ENCODE measurements at places on chromosomes 5 and 9.

GRCh38 chr9:14923701-14924100 is 13.5 kb upstream of the FREM1 start:
- DNase-seq = no peak

DNA sequence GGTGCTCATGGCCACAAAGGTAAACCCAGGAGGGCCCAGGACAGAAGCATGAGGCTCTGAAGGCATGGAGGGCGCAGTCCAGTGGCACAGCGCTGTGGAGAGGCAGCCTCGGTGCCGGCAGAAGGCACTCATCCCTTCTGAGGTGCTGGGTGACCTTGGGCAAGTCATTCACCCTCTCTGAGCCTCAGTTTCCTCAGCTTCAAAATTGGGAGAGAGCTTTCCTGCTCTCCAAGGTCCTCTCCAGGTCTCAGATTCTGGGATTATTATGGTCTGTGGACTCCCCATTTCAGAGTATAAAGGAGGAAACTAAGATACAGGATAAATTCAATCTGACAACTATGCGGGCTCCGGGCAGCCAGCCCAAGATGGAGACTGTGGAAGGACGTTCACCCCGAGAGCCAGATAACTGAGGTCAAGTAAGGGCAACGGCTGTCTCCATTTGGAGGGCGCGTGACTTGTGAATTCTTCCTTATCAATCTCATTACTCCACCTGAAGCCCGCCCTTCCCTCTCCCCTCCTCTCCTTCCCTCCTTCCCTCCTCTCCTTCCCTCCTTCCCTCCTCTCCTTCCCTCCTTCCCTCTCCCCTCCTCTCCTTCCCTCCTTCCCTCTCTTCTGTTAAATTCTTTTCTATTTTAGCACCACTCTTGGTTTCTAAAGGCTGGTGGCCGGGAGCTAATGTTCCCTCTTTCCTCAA is 58.1 kb downstream of the LRSAM1 start:
- no peak for DNase-seq

- DNase-seq = no peak
Measured at GRCh38 chr5:77168879-77169244, 41.6 kb upstream of the PDE8B start.

- no peak for DNase-seq
Measured at GRCh38 chr5:2184026-2184366, 301.3 kb upstream of the IRX4 start.

- no peak for DNase-seq
Measured at GRCh38 chr9:94644543-94644942, 5.2 kb upstream of the FBP1 start.

DNA sequence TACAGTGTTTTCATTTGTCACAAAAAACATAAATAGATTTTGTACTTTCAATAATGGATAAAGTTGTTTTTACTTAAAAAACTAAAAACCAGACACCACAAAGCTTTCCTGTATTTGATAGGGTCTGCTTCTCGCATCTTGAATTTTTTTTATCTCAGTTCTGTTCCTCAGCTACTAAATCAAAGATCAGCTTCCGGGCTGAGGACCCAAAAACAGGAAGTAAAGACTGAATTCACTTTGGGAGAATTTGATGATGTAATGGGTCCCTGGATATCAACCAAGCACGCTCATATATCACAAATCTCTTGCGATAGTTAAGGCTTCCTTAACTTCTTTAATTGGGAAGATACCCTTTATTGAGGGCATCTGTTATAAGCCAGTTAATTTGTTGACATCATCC is 24.1 kb downstream of the ITK start:
- DNase-seq = peak; percentile 76

GRCh38 chr9:1047591-1048230 is 2.4 kb upstream of the DMRT2 start:
- no peak for DNase-seq

DNA sequence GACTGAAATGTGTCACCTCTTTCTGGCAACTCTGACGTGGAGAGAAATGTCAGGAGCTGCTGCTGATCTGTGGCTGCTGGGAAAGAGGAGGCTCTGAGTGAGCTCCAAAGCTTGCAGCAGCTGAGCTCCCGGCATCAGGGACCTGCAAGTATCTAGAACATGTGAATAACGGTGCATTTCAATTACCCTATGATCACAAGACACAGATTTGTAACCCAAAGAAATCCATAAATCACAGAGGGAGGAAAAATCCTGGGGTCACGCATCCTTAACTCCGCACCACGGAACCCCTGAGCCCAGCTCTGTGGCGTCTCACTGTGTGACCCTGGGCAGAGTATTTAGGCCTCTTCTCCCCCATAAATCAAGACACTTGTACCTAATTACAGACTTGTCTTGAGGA is 139.8 kb downstream of the IRX2 start:
- no peak for DNase-seq

DNA sequence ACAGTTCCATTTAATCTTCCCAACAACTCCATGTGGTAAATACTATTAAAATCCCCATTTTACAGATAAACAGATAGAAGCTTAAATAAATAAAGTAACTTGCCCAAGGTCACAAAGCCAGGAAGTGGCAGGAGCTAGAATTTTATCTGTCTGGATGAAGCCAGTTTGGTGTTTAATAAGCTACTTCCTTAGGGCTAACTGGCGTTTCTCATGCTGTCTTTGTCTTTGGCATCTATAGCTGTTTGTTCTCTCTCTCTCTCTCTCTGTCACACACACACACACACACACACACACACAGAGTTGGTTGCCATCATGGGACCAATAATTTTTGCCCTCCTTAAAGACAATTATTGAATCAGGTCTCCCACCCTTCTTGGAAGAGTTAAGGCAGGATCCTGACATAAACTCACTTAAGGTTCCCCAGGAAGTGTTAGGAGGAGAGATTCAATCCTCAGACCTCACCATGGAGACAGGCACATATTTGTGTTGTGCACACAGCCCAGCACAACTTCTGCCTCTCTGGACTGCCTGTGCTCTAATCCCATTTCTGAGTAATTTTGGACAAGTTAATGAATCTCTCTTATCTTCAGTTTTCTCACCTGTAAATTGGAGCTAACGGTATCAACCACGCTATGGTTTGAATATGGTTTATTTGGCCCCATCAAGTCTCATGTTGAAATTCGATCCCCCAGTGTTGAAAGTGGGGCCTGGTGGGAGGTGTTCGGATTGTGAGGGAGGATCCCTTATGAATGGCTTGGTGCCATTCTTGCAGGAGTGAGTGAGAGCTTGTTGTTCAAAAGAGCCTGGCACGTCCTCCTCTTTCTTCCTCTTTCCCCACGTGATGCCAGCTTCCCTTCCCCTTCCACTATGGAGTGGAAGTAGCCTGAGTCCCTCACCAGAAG is 8.3 kb upstream of the ADRA1B start:
- no peak for DNase-seq

DNA sequence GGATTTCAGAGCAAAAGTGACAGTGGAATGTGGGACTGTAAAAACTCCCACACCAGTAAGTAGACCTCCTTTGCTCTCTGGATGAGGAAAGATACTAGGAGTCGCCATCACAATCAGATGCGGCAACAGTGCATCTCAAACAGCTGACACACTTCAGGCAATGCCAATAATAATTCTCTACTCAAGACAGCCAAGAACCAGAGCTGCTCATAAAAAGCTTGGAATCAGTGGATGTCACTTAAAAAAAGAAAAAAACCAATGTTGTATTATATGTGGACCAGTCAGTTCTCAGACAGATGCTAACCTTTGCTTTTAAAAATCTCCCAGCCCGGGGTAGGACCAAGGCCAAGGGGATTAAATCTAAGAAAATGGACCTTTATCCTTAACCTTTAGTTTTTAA is 185.0 kb downstream of the GNA14 start:
- DNase-seq = no peak

DNA sequence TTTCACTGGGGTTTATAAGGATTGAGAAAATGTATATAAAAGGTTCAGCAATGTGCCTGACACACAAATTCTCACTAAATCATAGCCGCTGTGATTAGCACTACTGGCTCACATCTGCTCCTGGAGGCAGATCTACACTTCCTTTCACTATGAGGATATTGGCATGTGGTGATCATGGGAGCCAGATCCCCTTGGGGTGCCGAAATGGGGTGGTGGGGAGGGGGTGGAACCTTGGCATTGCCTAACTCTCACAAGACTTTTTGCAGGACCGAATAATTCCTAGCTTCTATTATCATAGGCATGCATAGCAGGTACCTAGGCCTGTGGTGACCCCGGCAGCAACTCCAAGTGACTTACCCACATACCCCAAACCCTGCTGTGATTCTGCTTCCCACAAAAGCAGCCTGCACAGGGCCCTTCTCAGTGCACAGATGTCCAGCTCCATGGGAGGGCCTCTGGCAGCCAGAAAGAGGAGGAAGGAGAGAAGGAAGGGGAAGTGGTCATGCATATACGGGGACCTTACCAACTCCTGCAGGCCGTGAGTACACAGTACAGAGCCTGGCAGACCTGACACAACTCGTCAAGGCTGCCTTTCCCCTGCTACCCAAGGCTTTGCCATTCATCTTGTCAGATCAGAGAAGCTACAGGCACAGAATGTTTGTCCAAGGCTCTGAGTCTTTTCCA is 61.3 kb upstream of the IQGAP2 start:
- no peak for DNase-seq

DNA sequence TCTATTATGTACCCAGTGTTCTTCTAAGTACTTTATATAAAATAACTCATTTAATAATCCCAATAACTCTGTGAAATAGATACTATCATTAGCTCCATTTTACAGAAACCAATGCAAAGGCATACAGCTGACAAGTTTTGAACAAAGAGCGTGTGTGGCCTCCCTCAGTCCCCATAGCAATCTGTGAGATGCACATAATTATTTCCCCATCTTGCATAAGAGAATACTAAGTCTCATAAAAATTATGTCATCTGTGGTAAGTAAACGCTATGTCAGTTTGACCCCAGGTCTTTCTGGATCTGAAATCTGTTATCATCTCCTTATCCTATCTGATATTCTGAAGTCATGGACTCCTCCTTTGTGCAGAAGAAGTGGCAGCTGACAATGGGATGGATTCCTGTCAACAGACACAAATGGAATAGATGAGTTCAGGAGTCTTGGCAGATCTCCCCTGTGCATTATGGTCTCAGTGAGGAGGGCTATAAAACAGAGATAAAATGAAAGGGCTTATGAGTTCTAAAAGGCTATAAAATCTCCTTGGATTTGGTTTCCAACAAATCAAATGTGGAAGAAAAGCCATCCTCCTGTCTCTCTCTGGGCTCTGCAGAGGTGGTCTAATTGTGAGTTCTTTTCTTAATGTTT is 162.5 kb upstream of the TLE4 start:
- DNase-seq = no peak

GRCh38 chr5:21817668-21818369 is 1035.3 kb downstream of the CDH12 start:
- DNase-seq = no peak

GRCh38 chr5:109167586-109167985 is 242.2 kb downstream of the PJA2 start:
- DNase-seq = no peak

DNA sequence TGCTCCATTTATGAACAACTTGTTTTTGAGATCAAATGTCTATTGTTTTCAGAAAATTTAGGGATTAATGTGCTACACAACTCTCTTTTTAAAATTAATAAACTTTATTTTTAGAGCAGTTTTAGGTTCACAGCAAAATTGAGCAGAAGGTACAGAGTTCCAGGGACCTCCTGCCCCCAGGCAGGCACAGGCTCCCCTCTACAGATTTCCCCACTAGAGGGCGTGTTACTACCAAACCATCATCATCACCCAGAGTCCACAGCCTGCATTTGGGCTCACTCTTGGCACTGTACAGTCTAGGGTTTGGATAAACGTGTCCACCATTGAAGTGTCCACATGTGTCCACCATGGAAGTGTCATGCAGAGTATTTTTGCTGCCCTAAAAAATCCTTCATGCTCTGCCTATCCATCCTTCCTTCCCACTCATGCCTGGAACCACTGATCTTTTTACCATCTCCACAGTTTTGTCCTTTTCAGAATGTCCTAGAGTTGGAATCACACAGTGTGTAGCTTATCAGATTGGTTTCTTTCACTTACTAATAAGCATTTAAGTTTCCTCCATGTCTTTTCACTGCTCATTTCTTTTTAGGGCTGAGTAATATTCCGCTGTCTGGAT is 61.7 kb downstream of the MRPL36 start:
- DNase-seq = peak; percentile 52
